ENCODE measurements at places on chromosomes 2 and 18. TPM values are rescaled to one million over a fixed set of nuclear protein-coding genes. Genes with fewer than 3 reads are reported as not detected.

Gene IL1RL1
- 4.7 TPM for total RNA-seq

Gene MYOM1
- total RNA-seq: 0.12 TPM

DNA sequence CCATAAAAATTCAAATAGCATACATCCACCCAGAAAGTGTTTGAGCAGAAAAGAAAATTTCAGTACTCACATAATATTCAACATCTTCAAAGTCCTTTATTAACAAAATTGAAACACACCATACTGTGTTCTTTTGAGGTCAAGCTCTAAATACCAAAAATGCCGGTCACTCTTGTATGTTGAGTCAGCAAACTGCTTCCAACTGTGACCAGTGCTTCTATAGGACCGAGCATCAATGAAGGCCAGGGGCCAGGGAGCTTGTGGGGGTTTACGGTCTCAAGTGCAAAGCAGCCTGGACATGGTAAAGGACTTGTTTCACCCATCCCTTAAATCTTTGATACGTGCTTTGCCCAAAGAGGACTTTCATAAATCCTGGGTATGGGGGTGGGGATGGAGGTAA is 112.7 kb upstream of the REV1 start:
- DNase-seq: peak; percentile 12

GRCh38 chr2:190592831-190593230 is 56.1 kb upstream of the NAB1 start:
- no peak for DNase-seq

DNA sequence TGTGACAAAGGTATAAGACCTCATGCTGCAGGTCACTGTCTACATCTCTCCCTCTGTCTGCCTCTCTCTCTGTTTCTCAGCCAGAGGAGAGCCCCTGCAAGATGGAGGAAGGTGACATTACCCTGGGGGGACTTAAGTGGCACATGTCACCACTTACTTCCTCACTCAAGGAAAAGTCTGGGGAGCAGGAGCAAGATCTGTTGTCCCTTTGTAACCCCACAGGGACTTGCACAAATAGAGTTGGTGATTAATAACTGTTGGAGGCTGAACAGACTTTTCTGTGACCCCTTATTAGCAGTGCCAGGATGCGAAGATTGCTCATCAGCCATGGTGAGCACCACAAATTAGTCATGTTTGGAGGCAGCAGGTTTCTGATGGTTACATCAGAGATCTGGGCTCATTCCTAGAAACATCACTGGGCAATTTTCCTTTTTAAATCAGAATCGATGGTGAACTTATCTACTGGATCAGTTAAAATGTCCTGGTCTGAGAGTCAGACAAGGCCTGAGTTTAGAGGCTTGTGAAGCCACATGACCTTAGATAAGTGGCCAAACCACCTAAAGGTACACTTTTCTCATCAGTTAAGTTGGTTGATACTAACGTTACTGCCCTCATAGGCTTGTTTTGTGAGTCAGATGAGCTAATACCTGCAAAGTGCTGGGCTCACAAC is 81.2 kb upstream of the LTBP1 start:
- DNase-seq: peak; percentile 22
